ENCODE measurements at places on chromosomes 1 and 21.

DNA sequence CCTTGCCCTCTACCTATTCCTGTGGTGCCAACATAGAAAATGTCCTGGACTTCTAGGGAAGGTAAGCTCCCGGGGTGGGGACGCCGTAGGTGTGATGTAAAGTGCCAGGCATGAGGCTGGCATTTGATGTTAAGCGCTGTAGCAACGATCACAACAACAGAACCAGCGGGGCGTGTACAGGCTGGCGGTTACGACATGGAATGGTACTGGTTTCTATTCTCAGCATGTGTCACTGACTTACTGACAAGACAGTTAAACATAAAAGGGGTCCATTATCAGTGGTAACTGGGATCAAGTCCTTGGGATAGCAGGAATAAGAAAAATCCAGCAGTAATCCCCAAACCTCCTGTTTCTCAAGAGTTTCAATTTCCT, 58.9 kb downstream of the TGFBR3 start:
- DNase-seq, result peak; percentile 95

GRCh38 chr21:38899277-38899947, 93.7 kb downstream of the ETS2 start:
- DNase-seq, result no peak

DNA sequence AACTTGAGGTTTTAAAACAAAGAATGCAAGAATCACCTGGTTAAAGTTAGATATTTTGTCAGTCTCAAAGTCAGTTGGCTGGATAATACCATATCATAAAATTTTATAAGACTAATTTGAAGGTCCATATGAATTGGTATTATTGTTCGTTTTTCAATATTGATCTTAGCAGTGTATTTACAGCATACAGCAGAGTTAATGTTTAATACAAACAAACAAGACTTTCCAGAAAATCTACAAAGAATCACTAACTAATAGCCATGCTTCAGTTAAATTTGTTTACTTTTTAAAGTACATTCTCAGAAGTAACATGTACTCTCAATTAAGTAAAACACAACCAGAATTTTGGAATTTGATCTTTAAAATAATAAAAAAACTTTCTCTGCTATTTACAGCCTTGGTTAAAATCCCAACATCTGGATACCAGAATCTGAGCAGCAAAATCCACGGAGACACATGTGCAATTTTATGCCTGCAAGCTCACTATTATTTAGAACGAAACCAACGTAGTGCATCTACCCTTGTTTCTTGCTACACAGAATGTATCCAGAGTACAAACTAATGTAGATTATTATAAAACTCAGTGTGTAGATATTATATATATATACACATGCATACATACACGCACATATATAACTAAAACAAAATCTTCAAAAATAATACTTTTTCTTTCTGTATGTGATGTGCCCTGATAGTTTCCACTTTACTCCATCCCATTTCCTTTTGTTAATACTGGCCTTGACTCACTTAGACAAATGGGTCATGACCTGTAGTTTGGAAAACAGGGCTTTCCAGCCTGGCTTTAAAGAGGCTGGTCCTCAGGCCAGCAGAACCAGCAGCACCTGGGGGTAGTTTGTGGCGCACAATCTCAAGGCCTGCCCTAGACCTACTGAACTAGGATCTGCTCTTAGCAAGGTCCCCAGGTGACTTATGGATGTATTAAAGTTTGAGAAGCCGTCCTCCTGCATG, 63.6 kb upstream of the ERG start:
- DNase-seq, result no peak

DNA sequence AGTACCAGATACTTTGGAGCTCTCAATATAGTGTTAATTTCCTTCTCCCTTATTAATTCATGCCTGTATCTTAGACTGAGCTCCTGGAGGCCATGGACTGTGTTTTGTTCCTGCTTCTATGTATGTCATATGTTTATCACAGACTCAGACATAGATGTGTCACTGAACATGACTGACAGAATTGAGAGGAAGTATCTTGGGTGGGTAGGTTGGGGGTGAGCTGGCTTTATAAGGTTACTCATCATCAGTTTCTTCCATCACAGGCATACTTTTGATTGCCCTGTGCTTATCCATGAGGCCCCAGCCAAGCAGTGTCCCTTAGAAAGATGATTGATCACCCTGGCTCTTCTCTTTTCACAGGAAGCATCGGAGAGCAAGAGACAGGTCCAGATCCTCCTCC, 5.6 kb upstream of the SH3D21 start:
- peak; percentile 28 for DNase-seq

- DNase-seq, result no peak
Measured at GRCh38 chr1:218636548-218636947, 291.4 kb downstream of the TGFB2 start.

DNA sequence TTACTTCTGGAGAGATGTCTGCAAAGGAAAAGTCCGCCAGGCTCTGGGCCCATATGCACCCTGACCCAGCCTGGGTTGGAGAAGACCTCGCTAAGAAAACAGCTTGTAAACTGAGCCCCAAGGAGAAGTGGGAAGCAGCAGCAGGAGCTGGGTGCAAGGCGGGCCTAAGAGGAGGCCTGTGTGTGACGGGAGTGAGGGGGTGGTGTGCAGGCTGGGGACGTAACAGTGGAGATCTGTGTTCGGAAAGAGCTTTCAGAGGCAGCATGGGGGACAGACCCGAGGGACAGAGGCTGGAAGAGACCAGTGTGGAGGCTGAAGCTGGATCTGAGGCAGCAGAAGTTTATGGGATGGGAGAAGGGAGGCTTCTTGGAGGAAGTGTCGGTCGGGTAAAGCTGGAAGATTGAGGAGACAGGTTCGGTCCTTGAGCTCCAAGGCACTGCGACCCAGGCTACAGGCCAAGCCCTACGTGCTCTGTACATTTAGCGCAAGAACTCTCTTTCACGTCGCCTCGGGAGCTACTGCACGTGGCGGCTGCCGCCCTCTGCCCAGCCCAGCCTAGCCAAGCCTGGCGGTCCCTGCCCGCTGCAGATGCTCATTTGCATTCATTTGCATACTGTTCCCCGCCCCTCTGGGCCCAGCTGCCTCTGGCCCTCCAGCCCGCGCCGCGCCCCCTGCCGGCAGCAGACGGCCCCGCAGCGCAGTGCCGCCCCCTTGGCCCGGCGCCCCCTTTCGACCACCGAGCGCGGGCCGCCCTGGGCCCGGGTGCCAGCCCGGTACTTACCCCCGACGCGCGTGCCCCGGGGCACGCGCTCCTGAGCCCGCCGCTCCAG, 6.3 kb downstream of the HPCA start:
- no peak for DNase-seq

DNA sequence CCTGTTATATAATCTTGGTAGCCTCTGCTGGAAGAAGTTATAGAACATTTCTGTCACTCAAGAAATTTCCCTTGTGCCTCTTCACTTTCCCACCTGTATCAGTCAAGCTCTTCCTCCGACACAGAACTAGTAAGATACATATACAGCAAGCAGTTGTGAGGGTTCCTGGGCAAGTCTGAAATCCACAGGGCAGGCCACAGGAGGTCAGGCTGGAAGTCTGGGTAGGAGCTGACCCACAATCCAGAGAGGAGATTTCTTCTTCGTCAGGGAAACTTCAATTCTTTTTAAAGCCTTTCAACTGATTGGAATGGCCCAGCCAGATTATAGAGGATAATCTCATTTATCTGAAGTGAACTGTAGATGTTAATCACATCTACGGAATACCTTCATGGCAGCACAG, 96.4 kb upstream of the FMN2 start:
- DNase-seq, result no peak

DNA sequence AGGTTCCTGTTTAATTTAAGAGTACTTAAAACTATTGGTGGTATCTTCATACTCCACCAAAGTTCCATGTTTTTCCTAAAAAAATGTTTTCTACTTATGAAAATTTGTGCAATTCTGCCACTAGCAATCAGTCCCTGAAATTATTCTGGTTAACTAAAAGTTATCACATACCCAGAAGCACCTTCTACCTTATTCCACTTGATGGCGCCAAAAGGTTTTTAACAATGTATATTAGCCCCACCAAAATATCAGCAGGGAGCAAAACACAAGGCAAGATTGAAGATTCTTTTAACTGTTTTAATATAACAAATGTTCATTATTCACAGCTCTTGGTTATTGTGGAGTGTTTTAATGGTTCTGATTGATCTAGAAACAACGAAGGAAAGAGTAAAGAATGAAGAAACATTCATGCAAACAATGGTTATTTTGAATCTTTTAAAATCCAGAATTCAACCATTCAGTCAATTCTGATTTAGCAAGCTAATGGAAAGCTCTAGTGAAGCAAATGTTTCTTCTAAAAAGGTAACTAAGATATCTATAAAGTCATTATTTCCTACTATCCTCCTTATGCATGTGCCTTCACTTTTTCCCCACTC, 67.2 kb downstream of the TTLL7 start:
- peak; percentile 42 for DNase-seq

DNA sequence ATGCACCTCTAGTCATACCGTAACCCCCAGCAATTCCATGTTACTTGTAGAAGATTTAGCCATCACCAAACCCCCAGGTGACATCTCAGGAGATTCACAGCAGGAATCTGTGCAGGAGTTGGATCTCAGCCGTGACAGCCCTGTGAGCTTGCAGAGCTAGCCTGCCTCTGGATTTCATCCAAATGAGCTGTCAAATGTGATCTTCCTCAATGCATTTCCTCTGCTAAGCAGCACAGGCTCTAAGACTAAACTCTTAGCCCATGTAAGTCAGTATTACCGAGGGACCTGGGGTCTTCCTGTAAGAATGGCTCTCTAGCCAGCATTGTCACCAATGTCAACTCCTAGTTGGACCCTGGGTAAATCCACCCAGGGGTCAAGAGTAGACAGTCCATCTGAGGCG, 41.7 kb downstream of the UMODL1 start:
- no peak for DNase-seq

- no peak for DNase-seq
Measured at GRCh38 chr1:228900099-228900885, 165.0 kb downstream of the RHOU start.

DNA sequence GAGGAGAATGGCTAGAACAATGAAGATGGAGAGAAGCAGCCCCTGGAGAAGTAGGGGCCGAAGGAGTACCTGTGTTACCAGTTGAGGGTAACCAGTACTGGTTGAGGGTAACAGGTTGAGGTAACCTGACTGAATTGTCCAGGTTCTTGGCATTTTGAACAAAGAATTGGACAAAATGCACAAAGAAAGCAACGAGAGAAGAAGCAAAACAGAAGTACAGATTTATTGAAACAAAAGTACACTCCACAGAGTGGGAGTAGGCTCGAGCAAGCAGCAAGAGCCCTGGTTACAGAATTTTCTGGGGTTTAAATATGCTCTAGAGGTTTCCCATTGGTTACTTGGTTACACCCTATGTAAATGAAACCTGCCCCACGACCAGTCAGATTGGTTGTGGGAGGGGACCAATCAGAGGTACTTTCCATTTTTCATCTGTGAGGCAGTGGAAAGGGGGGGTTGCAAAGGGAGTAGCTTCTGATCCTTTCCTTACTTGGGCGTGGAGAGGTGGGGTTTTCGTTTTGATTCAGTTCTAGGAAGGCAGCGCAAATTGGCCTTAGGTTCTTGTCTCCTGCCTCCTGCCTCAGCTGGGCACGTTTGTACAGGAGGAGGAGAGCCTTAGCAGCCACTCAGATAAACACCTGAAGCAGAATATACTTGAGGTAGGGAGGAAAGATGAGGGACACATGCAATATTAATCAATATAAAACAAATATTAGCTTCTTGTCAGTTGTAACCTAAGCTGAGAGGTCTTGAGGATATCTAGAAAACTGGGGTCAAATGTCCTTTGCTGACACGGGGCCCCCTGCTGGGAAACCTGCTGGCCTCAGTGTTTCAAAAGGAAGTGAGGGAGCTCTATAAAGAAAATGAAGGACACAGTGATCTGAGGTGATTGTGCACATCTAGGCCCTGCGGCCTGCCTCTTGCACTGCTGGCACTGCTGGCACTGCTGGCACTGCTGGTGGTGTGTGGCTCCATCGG, 14.3 kb upstream of the LSM10 start:
- DNase-seq, result peak; percentile 26

DNA sequence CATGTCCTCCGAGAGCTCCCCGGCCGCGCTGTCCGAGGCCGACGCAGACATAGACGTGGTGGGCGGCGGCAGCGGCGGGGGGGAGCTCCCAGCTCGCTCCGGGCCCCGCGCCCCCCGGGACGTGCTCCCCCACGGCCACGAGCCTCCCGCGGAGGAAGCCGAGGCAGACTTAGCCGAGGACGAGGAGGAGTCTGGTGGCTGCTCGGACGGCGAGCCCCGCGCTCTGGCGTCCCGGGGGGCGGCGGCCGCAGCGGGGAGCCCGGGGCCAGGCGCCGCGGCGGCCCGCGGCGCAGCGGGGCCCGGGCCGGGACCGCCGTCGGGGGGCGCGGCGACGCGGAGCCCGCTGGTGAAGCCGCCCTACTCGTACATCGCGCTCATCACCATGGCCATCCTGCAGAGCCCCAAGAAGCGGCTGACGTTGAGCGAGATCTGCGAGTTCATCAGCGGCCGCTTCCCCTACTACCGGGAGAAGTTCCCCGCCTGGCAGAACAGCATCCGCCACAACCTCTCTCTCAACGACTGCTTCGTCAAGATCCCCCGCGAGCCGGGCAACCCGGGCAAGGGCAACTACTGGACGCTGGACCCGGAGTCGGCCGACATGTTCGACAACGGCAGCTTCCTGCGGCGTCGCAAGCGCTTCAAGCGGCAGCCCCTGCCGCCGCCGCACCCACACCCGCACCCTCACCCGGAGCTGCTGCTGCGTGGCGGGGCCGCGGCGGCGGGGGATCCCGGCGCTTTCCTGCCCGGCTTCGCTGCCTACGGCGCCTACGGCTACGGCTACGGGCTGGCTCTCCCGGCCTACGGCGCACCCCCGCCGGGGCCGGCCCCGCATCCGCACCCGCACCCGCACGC, 547 bp downstream of the FOXD2 start:
- DNase-seq, result no peak

- no peak for DNase-seq
Measured at GRCh38 chr1:96292141-96292540, 429.4 kb upstream of the PTBP2 start.

GRCh38 chr1:35215346-35215745, 22.4 kb upstream of the SFPQ start:
- DNase-seq, result no peak

Data from renal cortical epithelial cell (primary cell).